ENCODE measurements at places on chromosomes 6 and 20.

GRCh38 chr6:6569096-6569810 lies 19.3 kb upstream of the LY86 start:
- no peak for DNase-seq

- DNase-seq = no peak
Observed at GRCh38 chr6:168393126-168393870, 47.7 kb upstream of the SMOC2 start.

DNA sequence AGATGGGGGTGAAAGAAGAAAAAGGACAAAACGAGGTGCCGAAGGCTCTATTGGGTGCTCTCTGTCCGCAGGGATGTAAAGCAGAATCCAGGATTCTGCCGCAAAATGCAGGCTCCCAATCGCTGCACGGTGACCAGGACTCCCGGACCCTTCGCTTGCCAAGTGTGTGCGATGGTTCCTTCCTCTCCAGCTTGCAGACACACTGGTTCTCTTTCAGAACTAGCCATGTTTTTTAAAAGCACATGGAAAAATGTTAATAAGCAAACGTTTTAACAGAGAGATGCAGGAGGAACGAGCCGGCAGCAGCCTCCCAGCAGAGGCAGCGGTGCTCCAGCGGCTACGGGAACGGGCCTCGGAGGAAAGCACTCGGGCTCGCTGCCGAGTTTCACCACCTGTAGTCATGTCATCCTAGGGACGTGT lies 59.6 kb downstream of the ZNF831 start:
- no peak for DNase-seq

DNA sequence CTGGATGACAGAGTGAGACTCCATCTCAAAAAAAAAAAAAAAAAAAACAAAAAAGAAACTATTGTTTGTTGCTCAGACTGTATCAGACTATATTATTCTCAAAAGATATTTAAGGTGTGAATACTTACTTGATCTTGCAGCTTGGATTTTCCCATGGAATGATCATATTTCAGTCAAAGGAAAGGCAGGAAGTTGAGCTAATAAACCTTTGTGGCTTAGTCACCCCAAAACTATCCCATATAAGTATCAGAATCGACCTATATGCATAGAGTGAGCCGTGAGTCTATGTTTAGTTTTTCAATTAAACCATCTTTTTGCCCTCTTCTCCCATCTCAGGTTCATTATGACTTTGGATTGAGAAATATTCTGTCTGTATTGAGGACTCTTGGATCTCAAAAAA lies 152.6 kb downstream of the DNAH8 start:
- no peak for DNase-seq

DNA sequence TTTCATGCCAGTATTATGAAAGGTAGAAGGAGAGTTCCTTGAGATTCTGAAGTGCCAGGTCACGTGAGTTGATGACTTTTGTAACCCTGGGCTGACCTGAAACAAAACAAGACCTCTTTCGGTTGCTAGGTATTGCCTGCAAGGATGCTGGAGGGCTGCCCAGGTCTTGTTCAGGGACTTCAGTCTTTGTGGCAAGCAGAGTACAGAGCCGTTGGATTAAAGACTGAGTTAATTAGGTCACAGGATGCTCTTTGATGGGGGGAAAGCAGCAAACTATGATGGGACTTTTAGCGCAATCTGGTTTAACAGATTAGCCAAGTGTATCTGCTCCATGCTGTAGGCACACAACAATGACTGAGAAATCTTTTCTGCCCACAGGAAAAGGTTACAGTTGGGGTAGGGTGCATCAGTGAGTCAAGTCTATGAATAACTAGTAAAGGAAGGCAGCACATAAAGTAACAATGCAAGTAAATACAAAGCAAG lies 12.8 kb upstream of the ELOVL5 start:
- peak; percentile 87 for DNase-seq

- DNase-seq = no peak
Observed at GRCh38 chr20:63908008-63908682, 13.2 kb downstream of the DNAJC5 start.

DNA sequence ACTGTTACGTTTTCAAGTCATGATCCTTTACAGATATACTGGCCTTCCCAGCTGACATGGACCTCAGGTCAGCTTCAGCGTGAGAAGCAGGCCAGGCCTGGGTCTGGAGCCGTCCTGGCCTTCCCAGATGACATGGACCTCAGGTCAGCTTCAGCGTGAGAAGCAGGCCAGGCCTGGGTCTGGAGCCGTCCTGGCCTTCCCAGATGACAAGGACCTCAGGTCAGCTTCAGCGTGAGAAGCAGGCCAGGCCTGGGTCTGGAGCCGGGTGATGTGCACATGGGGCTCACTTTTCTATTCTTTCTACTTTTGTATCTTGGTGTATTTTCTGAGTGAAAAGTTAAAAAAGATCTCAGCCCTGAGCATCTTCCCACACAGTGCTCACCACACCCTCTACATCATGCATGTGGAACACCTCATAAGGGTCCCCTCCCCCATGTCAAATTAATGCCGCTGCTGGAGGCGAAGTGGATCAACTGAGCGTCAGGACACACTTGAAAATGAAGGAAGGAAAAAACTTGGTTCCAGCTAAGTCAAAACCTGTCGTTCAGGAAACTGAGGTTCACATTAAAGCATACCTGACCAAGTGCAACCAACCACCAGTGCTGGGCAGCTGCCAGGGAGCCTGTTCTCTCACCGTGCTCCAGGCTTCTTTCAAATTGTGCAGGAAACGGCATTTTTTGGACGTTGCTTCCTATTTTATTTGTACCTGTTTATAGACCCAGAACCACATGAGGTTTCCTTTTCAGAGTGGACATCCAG lies 32.2 kb downstream of the KIF25 start:
- no peak for DNase-seq

- DNase-seq = no peak
Observed at GRCh38 chr6:22049002-22049401, 247.8 kb downstream of the PRL start.

DNA sequence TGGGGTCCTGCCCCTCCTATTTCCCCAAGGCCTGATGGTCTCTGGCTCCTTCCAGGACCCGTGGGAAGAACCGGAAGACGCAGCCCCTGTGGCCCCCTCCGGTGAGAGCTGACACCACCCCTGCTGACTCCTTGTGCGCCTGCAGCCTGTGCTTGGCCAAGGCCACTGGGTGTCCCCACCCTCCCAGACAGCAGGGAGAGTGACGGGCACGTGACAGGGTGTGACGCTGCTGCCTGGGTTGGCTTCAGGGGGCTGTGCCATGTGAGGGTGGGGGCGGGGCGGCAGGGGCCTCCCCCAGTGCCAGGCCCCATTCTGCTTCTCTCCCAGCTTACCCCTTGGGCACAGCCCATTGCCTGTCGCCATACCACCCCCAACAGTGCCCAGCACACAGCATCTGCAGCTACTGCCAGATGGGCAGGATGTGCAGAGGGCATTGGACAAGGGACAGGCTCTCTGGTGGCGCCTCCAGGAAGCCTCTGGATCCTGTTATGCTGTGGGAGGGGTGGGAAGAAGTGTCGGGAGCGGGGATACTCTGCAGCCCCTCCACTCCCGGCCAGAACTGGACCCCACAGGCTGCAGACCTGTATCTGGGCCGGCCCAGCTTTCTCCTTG lies 2.9 kb downstream of the BIRC7 start:
- no peak for DNase-seq

- DNase-seq = no peak
Observed at GRCh38 chr20:62536871-62537401, 61.1 kb upstream of the GATA5 start.
